Urinary bladder (tissue), 4 donors: ENCODE measurements at places on chromosomes 16 and 17. TPM values are rescaled to one million over a fixed set of nuclear protein-coding genes. Genes with fewer than 3 reads are reported as not detected.

GRCh38 chr17:74340470-74341023 lies 14.5 kb downstream of the KIF19 start:
- no peak for DNase-seq

The TEDC2 gene
- total RNA-seq = 2.4 TPM

DNA sequence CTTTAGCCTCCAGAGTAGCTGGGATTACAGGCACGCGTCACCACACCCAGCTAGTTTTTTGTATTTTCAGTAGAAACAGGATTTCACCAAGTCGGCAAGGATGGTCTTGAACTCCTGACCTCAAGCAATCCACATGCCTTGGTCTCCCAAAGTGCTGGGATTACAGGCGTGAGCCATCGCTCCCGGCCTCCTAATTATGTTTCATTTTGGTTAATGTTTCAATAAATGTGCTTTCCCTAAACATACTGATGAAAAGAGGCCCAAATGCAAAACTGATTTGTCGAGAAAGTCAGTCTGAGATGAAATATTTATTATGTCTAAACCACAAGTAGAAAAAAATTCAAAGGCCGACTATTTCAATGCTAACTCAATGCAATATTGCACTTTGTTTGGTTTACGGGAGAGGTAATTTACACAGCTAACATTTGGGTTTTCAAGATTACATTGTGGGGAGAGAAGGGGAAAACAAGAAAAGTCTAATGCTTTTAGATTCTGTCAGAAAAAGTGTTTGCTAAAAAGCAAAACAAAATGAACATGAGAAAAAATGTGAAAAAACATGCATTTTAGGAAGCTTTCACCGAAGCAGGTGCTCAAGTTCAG lies 9.8 kb downstream of the STAT3 start:
- DNase-seq = no peak

- DNase-seq = no peak
These were observed 1.4 kb downstream of the CARHSP1 start for GRCh38 chr16:8867216-8867931.
